ENCODE measurements at places on chromosomes 16 and 17. TPM values are rescaled to one million over a fixed set of nuclear protein-coding genes. Genes with fewer than 3 reads are reported as not detected.

Gene TBX2
- not detected for total RNA-seq

Gene FGF11
- 5.6 TPM for total RNA-seq

Gene WFDC1
- total RNA-seq: not detected

Gene SRR
- 20.7 TPM for total RNA-seq
